ENCODE measurements at places on chromosomes 2 and 18.
A peak's percentile ranks its signal among the peaks of the same experiment; 100 is the strongest.

- DNase-seq = peak; percentile 43
Measured at GRCh38 chr18:80109676-80110078, 615 bp downstream of the ADNP2 start.

DNA sequence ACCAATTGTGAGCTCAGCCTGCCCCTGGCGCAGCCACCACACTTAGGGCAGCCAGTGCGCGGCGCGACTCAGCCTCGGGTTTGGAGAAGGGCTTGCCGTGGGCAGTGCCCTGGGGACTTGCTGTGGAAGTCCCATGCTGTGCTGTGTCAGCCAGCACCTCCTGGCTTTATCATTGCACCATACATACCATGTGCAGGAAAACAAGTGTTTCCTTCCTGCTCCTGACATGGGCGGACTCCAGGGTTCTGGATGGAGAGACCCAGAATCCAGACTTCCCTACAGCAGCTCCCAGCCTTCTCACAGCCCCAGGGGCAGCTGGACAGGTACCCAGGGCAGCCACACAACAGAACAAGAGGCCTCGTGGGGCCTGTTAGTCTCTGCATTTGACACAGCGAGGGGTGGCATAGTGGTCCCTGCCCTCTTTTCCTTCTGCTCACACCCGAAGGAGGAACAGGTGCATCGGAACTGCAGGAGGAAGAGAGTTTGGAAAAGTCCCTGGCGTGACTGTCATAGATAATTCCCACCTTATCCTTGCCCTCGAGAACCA lies 54.2 kb downstream of the SDC1 start:
- no peak for DNase-seq

- no peak for DNase-seq
Measured at GRCh38 chr18:66557091-66557490, 46.8 kb downstream of the CDH19 start.

- DNase-seq = no peak
Measured at GRCh38 chr2:238449241-238449640, 22.5 kb downstream of the ASB1 start.

DNA sequence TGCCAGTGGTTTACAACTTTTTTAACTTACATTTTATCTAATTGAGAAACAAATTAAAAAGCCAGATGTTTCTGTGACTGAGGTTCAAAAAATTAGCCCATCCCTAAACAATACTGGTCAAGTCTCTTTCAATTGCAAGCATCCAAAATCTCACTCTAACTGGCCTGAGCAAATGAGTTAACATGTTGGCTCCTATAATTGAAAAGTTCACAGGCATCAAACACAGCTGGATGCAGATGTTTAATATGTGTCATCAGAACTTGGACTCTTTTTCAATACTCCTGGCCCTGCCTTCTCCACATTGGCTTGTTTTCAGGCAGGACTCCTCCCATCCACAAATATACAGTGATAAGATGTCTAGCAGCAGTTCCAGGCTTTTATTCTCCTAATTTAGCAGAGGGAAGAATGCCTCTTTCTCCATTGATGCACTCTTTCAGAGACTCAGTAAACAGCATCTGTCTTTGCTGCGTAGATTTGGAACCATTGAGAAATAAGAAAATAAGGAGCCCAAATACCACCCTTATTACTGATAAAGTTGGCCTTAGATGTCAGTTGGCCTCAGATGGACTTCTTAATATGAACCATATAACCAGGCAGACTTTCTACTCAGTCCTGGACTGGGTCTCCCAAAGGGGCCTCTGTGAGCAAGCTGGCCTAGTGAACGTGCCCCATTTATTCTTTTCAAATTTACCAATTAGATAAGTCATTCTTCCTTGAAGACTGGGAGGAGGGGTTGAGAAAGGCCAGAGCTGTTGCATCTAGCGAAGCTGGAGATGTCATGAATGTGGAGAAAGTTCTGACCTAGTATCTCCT lies 30.4 kb upstream of the FN1 start:
- DNase-seq = no peak

DNA sequence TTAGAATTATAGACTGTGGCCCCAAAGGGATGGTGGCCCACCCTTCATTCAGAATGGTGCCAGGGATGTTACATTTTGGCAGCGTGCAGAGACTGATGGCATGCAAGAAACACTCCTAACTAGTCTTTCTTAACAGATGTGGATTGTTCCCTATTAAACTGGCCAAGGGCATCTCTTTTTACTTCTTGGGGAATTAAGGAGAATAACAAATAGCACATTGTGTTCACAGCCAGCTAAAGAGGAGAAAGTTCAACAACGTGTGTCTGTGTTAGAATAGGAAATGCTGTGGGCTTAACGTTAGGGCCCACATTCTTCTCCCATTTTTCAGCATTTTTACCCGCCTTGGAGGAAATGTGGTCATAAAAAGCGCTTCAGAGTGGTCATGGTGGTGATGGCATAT lies 404.8 kb downstream of the CDH2 start:
- DNase-seq = no peak

- no peak for DNase-seq
Measured at GRCh38 chr18:48358868-48359267, 50.3 kb downstream of the ZBTB7C start.

DNA sequence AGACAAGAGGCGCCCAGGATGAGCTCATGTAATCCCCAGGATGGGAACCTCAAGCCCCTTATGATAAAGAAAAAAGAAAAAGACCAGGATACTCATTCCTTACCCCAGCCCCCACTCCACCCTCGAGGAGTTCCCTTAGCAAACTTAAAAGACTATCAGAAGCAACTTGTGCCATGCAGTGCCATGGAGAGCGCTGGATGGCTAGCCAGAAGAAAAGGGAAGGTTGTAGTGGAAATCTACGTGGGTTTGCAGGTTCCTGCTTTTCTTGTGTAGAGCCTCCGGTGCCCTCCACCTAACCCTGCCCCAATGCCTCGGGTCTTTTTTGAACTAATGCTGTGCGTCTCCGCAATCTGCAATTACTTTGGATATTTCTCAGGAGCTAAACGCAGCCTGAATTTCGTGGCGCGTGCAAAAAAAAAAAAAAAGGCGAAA lies 16.2 kb upstream of the BCL11A start:
- DNase-seq = no peak

DNA sequence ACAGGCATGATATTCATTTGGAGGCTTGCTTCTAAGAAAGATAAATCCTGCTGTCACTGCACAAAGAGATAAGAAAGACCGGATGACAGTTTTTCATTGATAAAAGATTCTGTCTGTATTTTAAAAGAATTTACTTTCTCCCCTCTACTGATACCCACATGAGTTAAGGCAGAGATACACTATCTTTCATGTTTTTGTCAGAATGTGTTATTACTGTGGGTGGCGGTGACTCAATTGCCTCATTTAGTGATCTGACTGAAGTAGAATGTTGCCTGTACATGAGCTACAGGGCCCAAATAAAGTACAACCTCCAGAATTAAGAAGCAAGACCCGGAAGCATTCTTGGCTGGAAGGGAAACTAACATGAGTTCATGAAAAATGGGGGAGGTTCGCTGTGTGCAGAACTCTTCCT lies 480.0 kb downstream of the SLC4A3 start:
- DNase-seq = no peak

GRCh38 chr2:168120310-168120709 lies 127.1 kb downstream of the STK39 start:
- no peak for DNase-seq

GRCh38 chr2:38173683-38174082 lies 97.7 kb upstream of the CYP1B1 start:
- no peak for DNase-seq

DNA sequence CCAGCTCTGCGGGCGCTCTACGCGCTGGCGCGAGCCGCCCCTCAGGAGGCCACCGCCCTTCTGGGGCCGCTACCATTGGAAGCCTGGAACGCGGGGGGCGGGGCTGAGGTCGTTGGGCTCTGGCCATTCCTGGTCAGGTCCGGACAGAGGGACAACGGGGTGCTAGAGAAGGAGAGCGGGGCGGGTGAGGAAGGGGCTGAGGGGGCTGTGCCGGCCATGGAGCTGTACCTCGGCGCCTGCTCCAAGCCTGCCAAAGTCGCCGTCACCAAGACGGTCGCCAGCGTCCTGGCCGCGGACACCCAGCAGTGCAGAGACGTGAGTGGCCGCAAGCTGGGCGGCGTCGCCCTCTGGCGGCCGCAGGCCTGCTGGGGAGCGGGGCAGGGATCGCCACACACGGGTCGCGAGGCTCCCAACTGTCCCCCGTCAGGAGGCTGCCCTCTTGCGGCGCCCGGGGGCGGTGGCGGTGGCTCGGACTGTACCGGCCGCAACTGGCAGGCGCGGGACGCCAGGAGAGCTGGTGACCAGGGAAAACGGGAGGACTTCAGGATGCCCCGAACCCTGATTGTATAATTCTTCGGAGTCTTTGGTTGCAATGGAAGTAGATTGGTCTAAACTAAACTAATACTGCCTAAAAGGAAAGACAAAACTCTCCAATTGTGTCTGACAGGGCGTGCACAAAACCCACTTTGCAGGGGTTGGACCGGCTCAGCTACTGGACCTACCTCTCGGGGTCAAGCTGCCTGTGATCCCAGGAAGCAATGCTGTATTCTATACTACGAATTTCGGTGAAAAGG lies at the start of gene FSIP2:
Gene FSIP2, plus strand, starts transcription at position 126 of the 794 bp plus-strand sequence. Its CDS starts 91 bp downstream, at position 217.
- DNase-seq = peak; percentile 32

GRCh38 chr2:1756456-1756855 lies 12.1 kb upstream of the PXDN start:
- DNase-seq = no peak

GRCh38 chr2:224042191-224042696 lies 3.2 kb upstream of the SERPINE2 start:
- no peak for DNase-seq

DNA sequence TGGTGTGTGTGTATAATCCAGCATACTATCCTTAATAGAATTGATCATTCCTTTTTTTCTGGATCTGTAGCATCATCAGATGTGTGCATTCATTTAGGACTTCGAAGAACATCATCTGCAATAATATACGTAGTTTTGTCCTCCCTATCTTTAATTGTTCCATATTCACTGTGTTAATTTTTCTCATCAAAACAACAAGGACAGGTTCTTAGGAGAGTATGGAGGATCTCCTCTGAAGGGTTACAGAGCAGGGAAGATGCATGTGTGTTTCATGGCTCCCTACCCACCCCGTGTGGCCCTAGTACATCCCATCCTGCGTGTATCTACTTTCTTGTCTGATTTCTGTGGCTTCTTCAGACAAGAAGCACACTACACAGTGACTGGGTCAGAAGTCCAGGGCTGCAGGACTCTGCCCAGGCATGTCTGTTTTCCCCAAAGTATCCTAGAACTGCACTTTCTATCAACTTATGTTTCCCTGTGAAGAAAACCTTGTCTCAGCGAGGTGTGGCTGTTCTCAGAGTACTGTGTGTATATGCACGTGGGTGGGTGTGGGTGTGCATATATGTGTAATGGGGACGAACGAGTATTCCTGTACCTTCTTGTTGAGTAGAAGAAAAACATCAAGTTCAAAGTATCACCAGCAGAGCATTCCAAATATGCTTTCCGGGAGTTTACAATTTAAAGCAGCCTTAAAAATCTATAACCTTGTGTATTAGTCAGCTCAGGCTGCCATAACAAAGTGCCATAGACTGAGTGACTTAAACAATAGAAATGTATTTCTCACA lies 220.4 kb upstream of the FOSL2 start:
- DNase-seq = no peak

- peak; percentile 45 for DNase-seq
Measured at GRCh38 chr2:200467806-200468681, 41.8 kb downstream of the KCTD18 start.

DNA sequence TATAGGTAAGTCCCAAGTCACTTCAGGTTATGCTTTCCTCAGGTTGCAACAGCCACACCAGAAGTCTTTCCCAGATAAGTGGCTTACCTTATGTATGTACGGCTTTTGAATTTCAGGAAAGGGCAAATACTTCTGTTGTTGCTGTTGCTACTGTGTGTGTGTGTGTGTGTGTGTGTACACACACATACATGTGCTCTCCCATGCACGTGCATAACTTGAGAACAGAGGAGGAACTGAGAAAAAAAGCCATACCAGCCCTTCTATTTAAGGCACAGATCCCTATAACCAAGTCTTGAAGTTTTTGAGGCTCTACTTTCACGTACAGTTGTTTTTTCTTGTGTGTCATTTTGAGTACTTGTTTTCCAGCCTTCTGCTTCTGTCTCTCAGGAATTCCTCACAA lies 62.4 kb downstream of the WDPCP start:
- no peak for DNase-seq

DNA sequence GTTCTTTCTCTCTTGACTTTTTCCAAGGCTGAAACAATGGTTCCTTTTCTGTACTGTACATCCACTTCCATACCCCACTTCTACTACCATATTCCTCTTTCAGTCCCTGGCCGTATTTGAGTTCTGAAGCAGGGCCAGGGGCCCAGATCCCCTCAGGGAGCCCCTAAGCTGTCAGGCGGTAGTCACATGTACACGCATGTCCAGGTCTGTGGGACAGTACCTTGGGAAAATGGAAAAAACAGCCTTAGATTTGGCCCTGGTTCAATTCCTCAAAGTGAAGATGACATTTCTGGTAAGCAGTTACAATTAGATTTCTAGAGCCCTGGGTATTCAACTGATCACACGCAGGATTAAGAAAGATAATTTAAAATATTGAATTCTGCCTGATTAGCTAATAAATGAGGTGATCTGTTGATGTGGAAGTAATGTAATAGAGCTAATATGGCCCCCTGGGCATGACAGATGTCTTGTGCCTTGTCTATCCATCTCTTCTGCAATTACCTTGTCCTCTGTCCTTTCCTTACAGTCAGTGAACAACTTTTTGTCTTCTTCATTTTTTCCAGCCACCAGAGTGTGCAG lies 44.4 kb downstream of the MRPL33 start:
- DNase-seq = no peak

- no peak for DNase-seq
Measured at GRCh38 chr18:28541934-28542333, 365.0 kb upstream of the CDH2 start.

DNA sequence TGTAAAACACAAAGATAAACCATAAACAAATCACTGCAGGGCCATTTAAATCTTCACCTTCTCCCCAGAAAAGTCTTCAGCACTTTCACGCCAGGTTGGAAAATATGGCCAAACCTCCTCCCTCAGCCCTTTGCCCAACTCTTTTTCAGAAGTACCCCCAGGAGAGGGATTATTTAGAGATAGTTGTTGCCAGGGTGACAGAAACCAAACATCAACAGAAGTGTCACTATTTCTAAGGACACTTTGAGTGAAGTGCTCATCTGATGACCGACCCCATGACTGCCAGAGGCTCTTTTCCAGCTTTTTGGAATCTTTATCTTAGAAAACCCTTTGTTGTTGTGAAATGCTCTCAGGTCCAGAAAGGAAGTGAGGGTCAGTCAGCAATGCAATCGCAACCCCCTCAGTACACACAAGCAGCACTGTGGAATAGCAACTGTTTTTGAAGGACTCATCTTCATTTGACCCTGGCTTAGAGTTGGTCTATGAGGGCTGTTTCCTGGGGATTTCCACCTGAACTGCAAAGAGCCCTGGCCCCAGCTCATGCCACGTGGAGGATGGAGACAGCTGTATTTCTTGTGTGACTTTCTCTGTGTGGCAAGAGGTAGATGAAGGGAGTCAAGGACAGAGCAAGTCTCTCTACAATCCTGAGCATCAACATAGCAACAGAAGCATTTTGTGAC lies 114.0 kb upstream of the STON1 start:
- no peak for DNase-seq

DNA sequence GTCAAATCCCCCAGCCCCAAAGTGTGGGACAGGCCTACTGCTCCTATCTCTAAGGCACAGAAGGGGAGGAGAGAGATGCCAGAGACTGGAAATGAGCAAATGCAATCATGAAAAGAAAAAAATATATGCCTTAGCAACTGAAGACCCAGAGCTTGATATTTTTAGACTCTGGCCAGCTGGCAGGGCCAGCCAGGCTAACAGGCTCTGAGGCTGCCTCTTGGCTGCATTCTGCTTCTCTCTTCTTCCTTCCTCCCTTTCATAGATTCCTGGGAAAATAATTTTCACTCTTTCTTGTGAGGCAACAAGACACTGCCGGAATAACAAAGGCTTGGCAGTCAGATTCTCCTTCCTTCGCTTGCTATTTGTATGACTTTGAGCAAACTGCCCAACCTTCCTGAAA lies 209.1 kb downstream of the RAD51AP2 start:
- DNase-seq = no peak
